NCI-H460 (cell line): ENCODE measurements at places on chromosomes 16 and 17.

DNA sequence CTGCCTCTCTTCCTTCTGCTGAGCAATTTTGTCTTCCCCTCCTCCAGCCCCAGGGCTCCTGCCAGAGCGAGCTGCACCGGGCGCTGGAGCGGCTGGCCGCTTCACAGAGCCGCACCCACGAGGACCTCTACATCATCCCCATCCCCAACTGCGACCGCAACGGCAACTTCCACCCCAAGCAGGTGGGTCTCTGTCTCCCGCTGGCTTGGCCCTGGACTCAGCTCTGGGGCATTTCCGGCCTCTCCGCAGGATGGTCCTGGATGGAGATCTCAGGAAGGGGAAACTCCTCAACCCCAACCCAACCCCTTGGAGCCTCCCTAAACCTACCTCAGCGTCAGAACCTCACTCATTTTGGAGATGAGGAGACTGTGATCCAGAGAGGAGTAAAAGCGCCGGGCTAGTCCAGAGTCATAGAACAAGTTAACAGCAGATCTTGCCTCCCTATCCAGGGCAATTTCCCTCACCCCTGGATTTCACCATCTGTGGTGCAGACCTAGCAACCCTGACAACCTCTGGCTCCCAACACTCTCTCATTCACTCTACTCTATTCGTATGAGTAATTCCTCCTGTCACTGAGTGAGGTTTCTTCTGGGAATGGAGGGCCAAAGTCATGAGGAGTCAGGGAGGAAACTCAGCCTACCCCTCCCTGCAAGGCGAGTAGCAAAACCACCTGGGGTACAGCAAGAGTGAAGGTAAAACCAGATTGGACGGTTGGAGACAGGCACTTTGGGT lies 10.8 kb downstream of the IGFBP4 start:
- DNase-seq: no peak

GRCh38 chr16:30562021-30562420 lies 3.8 kb upstream of the ZNF764 start:
- DNase-seq: no peak

DNA sequence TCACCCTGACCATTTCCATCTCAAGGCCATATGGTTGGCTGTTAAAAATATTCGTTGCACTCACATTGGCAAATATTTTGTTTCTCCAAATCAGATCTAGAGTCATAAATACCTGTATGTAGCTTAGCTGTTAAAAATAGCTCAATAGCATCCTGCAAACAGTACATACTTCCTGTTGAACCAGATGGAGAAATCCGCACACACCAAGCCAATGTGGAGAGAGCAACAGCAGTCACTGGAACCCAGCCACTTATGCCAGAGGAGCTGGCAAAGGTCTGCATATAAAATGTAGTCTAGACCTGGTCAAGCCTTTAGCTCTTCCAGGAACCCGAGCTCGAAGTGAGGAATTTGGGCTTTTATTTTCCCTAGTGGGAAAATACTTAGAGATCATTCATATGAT lies 146.4 kb upstream of the KCNJ16 start:
- no peak for DNase-seq

- DNase-seq: peak; percentile 37
Measured at GRCh38 chr16:81623365-81624102, 155.6 kb upstream of the PLCG2 start.

GRCh38 chr16:1688807-1689560 lies 10.9 kb downstream of the JPT2 start:
- DNase-seq: no peak

GRCh38 chr17:36661047-36661666 lies 59.8 kb downstream of the MRM1 start:
- no peak for DNase-seq

DNA sequence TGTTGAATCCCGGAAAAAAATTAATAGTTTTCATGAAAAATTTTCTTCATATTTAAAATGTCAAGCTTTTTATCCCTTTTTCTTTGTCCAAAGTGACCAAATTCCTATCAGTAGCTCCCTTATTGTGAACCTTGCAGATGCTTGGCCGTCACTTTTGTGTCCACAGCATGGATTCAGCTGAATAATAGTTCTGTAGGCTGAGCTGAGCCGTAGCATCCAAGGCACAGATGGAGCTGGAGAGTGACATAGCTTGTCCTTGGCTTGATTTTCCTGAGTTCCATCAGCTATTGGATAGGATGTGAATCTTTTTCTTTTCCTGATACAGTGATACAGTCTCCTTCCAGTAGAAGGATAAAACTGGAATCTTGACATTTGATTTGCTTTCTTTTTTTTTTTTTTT lies 3.6 kb downstream of the NUP85 start:
- no peak for DNase-seq

- peak; percentile 52 for DNase-seq
Measured at GRCh38 chr16:21083729-21084268, 66.8 kb downstream of the DNAH3 start.

- DNase-seq: no peak
Measured at GRCh38 chr17:16906680-16907079, 65.2 kb downstream of the TNFRSF13B start.

GRCh38 chr17:50731575-50732460 lies 12.4 kb downstream of the LUC7L3 start:
- no peak for DNase-seq

- DNase-seq: no peak
Measured at GRCh38 chr16:57152096-57153093, 33.4 kb downstream of the PSME3IP1 start.

GRCh38 chr16:17348042-17348783 lies 122.5 kb downstream of the XYLT1 start:
- no peak for DNase-seq

- DNase-seq: no peak
Measured at GRCh38 chr16:1331712-1332617, 1.5 kb upstream of the BAIAP3 start.

- no peak for DNase-seq
Measured at GRCh38 chr17:79984045-79984840, 51.4 kb downstream of the TBC1D16 start.

GRCh38 chr17:17846003-17846402 lies 9.2 kb upstream of the SREBF1 start:
- no peak for DNase-seq

GRCh38 chr16:83083361-83083760 lies 456.6 kb downstream of the CDH13 start:
- no peak for DNase-seq

DNA sequence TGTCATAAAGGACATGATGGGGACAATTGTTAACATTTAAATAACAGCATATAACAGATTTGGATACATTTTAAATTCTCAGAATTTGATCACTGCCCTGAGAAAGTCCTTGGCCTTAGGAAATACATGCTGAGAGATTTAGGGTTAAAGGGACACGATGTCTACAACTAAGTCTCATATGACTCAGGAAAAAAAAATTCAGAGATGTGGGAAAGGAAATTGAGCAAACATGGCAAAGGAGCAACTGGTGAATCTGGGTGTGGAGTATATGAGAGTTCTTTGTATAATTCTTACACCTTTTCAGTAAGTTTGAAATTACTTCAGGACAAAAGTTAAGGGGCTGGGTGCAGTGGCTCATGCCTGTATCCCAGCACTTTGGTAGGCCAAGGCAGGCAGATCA lies 18.2 kb downstream of the MPP3 start:
- no peak for DNase-seq

- peak; percentile 58 for DNase-seq
Measured at GRCh38 chr17:2749784-2750181, 331 bp upstream of the CCDC92B start.

DNA sequence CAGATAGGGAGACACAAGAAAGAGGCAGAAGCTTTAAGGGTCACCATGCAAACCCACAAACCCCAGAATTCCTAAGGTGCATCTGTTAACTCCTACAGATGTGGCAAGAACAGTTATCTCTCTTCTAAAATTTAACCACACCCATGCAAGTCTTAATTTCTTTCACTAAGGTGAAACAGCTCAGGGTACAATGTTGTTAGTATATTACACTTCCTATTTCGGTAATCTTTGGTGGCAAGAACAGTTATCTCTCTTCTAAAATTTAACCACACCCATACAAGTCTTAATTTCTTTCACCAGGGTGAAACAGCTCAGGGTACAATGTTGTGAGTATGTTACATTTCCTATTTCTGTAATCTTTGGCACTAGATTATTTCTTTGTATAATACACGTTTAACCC lies 6.6 kb downstream of the CCL23 start:
- no peak for DNase-seq

DNA sequence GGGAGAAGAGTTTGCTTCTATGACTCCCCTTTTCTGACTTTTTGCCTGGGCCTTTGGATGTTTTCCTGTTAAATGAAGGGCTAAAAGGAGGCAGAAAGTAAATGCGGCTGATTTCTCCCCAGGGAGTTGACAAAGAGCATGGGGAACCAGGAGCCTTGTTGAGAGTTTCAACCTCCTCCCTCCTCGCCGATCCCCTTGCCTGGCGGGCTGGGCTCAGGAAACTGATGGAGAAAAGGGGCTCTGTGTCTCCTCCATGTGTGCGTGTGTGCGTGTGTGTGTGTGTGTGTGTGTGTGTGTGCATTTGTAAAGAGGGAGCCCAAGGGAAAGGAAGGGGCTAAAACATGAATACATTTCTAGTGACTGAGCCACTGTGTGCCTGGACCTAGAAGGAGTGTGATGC lies 94.5 kb downstream of the ZDHHC7 start:
- DNase-seq: no peak

DNA sequence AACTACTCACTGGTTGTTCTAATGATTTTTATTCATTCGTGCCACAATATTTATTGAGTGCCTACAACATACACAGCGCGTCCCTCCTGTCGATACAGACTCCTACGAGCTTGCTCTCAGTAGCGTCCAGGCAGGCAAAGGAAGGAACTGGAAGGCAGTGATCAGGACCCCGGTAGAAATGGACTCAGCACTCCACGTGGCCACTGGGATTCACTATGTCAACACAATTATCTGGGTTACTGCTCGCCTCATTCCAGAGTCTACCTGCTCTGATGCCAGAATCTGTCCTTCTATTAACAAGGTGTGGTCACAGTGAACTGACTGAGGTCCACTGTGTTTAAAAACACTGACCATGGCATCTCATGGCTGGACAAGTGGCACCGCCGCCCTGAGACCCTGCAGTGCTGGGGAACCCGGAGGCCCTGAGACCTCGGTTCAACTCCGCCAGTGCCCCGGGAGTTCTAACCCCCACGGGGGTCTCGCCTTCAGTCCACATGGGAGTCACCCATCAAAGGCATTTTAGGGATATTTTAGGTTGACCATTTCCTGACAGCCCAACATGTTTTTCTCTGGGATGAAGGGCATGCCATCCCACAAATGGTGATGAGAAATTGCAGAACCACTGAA lies 71.4 kb downstream of the ZFHX3 start:
- no peak for DNase-seq

GRCh38 chr16:70252355-70252988 lies 732 bp upstream of the EXOSC6 start:
- peak; percentile 15 for DNase-seq

- DNase-seq: no peak
Measured at GRCh38 chr17:48734333-48735061, 5.9 kb upstream of the HOXB13 start.

GRCh38 chr16:71584543-71585317 lies 7.8 kb upstream of the TAT start:
- DNase-seq: no peak

GRCh38 chr16:67302076-67302475 lies 22.7 kb downstream of the PLEKHG4 start:
- no peak for DNase-seq

GRCh38 chr17:74530831-74531150 lies 484 bp downstream of the CD300LB start:
- DNase-seq: no peak

GRCh38 chr16:85296859-85297660 lies 184.8 kb upstream of the CIBAR2 start:
- peak; percentile 50 for DNase-seq

GRCh38 chr16:64116151-64116550 lies 1005.7 kb downstream of the CDH11 start:
- DNase-seq: no peak

DNA sequence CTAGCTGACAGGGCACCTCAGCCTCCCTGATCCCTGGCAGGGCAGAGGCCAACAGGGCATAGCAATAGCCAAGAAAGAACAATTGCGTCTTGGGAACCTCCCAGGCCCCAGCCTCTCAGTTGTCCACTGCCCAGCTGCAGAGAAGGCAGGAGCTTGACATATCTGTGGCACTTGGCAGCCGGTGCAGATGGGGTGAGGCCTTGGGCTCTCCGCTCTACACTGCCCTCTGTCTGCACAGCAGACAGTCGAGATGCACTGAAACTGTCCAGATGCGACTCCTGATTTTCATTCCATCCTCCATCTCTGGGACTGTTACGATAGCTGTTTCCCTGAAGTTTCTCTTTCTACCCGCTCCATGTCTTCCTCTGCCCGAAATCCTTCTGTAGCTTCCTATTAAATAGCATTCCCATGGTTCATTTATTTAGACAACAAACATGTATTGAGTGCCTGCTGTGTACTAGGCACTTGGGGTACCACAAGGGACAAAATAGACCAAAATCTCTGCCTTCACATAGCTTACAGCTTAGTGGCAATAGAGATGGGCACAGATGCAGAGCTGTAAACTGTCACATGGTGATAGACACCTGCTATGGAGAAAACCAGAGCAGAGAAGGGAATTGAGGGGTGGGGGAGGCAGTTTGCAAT lies 3.3 kb downstream of the POLR3E start:
- DNase-seq: peak; percentile 60

GRCh38 chr16:19837331-19837980 lies 47.2 kb downstream of the GPRC5B start:
- DNase-seq: no peak

GRCh38 chr17:8288336-8289102 lies at the start of gene RANGRF:
TSS of gene RANGRF (plus strand) at chr17:8288670. CDS start at chr17:8288789, 119 bp downstream.
- peak; percentile 76 for DNase-seq

DNA sequence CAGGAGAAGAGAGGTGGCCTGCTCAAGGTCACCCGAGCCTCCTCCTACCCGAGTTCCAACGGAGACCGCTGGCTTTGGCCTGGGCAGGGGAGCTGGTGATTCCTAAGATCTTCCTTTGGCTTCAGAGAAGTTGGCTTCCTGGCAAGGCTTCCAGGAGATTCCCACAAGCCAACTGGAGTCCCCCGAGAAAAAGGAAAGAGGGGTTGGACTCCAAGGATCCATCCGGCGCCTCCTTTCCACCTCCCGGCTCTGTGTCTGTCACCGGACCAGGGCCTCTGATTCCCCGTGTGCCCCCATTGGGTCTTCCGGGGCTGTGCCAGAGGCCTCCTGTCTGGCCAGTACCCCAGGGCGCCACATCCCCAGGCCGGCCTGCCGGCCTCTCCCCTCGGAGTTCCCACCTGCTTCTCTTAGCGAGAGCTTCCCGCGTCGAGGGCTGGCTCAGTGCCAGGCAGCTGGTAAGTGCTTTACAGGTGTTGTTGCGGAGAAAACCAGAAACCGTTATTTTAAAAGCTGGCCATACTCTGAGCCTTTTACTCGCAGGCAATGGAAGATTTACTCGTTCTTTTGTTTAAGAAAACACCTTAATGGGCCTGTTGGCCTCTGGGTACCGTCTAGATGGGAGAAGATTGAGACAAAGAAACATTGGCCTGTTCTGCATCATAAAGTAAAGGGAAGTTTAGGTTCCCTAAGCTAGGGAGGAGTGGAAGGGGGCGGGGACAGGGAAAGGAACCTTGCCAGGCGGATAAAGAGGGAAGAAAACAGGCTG lies 258.4 kb upstream of the SDK2 start:
- no peak for DNase-seq

GRCh38 chr16:7330709-7331108 lies 1.9 kb upstream of the RBFOX1 start:
- no peak for DNase-seq
